ENCODE measurements at places on chromosomes 2 and 18. TPM values are rescaled to one million over a fixed set of nuclear protein-coding genes. Genes with fewer than 3 reads are reported as not detected.

DNA sequence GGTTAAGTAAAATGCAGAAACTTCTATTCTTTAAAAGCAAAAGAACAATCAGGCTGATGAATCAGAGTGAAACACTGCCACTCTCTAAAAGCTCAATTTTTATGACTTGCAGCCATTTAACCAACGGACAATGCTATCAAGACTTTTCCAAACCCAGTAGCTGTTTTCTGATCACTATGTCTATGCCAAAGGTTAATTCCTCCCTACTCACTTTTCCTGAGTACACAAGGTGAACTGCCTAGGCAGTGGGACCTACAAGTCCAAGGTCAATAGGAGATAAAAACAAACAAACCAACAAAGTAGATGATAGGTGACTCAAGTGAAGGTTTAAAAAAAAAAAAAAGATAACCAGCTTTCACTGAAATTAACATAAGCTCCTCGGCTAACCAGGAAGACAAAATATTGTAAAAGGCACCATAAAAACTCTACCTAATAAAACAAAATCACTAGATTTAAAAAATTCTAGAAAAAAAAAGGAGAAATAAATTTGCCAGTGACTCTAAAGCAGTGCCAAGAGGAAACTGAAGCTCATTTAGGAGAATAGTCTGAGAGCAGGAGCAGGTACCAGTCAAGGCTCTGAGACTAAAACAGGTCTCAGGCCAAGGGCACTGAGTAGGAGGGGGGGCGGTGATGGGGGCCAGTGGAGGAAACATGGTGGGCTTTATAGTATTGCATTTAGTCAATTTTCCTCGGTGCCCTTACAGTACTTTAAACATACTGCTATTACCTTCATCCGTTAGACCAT is 134.1 kb upstream of the DLGAP1 start:
- no peak for DNase-seq
- H3K4me3 ChIP-seq, result no peak overlapping the region
- no peaks in the 10 kb centered on the region for H3K27me3 ChIP-seq
- no peaks in the 10 kb centered on the region for H3K36me3 ChIP-seq
- no peak overlapping the region for H3K27ac ChIP-seq
- peaks cover 20% of the 10 kb centered on the region for H3K4me1 ChIP-seq

GRCh38 chr18:46675112-46675511 is 18.1 kb upstream of the LOXHD1 start:
- peaks cover 12% of the 10 kb centered on the region for H3K4me1 ChIP-seq
- H3K4me3 ChIP-seq, result no peak overlapping the region
- no peak for DNase-seq
- H3K27me3 ChIP-seq, result no peaks in the 10 kb centered on the region
- no peak overlapping the region for H3K27ac ChIP-seq

DNA sequence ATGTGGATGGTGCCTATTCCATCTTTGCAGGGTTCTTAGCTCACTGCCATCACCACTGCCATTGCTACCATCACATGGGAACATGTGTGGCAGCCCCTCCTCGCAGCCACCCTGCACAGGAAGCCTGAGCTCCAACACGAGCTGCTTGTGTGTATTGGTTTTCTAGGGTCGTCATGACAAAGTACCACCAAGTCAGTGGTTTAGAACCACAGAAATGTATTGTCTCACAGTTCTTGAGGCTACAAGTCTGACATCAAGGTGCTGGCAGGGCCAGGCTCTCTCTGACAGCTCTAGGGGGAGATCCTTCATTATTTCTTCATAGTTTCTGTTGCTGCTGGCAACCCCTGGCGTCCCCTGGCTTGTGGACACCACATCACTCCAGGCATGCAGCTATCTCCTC is 10.3 kb upstream of the IL1R2 start:
- no peak overlapping the region for H3K4me3 ChIP-seq
- no peaks in the 10 kb centered on the region for H3K36me3 ChIP-seq
- no peak for DNase-seq

GRCh38 chr2:98568161-98568956 is 40.0 kb downstream of the COA5 start:
- no peak overlapping the region for H3K27ac ChIP-seq
- H3K27me3 ChIP-seq, result no peaks in the 10 kb centered on the region
- H3K4me1 ChIP-seq, result no peaks in the 10 kb centered on the region

Gene UPP2
- total RNA-seq, result not detected
